Stimulated activated CD8-positive, alpha-beta memory T cell treated with anti-CD3 and anti-CD28 coated beads, Interleukin-15, amount 100 ng/mL, for 24 hours (primary cell): ENCODE measurements at places on chromosomes 5 and 9.

GRCh38 chr9:114538241-114538640 lies 33.0 kb upstream of the WHRN start:
- no peak for DNase-seq

DNA sequence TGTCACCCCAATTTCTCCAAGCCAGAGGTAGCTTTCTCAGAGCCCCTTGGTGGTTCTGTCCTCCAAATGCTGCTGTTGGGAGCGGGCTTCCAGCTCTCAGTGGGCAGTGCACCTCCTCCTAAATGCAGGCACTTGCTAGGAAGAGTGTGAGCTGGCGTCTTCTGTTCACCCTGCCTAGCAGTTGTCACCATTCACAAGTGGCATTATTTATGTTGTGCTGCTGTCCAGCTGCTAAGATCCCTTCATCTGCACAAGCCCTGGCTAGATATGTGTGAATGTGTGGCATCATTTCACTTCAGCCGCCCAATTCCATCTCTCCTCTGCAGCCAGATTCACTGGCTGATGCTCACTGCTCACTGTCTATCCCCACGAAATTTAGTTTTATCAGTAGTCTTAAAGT lies 43.7 kb downstream of the SLC36A1 start:
- no peak for DNase-seq

DNA sequence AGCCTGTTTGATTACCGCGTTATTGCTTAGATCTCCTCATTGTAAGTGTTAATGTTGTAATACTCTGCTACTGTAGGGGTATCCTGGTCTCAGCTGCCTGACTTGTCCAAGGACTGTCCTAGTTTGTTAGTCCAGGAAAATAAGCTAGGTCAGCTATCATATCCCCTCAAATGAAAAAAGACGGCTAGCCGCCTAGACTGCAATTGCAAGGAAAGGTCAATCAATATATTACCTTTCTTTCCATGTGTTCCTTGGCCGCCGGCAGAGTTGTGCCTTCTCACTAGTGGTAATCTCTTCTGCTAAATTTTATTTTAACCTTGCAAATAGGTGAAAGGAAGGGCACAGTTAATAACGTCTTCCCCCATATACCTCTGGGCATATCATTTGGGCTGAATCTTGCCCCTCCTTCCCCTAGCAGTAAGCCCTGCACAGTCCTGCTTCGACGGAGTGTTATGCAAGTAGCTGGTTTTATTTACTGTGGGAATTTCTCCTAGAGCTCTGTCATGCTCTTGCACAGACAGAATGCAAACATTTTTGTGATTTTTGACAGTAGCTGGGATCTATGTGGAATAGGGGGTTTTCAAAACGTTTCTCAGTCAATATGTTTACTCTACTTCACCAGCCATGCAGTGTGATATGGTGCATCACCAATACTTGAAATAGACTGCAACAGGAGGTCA lies 288.5 kb downstream of the MAST4 start:
- no peak for DNase-seq

GRCh38 chr5:179858241-179858585 lies 404 bp downstream of the MRNIP start:
- DNase-seq = peak; percentile 13

DNA sequence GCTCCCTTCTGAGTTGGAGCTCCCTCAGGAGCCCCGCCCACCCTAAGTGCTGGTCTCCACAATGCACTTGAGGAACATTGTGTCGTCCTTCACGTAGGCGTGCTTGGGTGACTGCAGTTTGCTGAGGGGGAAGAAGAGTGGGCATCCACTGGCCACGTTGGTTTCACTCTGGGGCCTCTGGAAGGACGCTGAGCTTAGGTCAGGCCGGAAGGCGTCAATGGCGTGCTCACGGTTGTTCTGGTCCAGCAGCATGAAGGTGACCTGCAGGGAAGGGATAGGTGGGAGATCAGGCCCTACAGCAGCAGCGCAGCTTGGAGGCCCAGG lies 21.7 kb downstream of the TRAF1 start:
- no peak for DNase-seq

GRCh38 chr5:78751872-78752271 lies 103.3 kb upstream of the LHFPL2 start:
- DNase-seq = no peak

GRCh38 chr9:75067894-75068293 lies 20.1 kb downstream of the NMRK1 start:
- DNase-seq = no peak

DNA sequence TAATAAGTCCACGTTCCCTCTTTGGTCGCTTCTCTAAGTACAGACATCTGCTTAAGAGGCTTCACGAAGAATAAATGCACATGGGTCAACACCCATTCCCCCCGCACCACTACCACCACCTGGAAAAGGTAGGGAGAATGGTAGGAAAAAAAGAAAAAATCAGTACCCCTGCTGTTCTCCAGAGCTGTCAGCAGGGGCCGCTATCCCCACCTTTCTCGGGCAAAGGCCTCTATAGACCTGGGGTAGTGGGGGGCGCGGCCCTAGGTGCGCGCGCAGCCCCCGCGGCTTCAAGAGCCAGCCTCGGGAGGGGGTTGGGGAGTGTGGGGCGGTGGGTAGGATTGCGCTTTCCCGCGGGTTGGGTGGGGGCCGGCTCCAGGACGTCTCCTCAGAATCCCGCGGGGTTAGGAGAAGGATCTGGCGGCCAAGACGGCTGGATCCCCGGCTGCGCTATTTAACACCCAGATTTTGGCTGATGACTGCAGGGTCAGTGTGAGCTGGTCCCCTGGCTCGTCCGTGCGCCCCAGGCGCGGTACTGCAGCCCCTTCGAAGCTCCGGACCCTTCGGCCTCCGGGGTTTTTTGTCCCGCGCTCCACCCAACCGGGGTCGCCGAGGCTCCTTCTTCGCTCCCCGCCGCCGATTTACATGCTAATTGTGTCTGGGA lies 1.6 kb upstream of the SEMA6A start:
- DNase-seq = no peak

DNA sequence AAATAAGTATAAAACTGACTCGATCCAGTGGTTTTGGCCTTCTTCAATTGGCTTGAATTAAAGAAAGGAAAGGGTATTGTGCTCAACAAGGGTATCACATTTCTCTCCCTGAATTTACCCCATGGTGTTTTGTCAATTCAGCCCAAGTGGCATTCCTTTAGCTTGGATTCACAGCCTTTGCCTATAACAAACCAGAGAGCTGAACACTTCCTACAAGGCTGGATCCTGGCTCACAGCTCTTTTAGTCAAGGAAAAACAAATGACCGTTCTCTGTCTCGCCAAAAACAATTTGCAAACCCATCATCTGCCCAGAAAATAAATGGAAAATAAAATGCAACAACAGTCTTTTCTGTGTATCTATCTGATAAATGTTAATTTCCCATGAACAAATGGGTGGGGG lies 5.7 kb downstream of the ZNF366 start:
- DNase-seq = no peak

DNA sequence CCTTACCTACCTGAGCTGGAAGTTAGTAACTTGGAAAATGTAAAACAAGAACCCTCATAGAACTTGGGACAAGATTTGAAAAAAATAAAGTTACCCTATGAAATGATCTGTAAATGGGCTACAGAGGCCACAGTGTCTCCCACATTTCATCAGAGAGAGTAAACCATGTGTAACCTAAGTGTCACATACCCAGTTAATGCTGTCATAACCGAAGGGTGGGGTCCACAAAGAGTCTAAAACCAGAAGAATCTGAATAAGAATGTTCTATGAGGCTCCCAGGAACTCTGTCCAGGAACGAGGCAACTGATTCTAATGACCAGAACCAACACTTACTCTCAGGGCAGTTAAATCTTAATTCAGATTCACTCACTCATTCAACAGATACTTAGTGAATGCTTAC lies 1.0 kb upstream of the FAM13B start:
- DNase-seq = no peak

DNA sequence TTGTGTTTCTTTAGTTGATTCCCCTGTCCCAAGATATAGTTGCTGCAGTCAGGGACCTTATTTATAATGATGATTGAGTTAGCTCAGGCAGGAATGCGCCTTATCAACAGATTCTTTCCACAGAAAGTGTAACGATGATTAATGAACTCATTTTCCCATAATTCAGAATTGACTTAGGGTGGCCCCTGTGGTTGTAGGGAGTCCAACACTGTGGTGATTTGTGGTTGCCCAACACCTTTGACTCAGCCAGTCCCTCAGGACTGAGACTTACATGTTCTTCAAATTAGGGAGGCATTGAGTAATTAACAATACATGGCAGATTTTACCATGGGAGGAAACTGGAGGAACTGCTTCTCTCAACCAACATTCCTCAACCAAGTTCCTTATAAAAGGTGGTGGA lies 221.9 kb downstream of the GABRG2 start:
- DNase-seq = no peak

GRCh38 chr5:6362846-6363245 lies 15.5 kb downstream of the MED10 start:
- no peak for DNase-seq

DNA sequence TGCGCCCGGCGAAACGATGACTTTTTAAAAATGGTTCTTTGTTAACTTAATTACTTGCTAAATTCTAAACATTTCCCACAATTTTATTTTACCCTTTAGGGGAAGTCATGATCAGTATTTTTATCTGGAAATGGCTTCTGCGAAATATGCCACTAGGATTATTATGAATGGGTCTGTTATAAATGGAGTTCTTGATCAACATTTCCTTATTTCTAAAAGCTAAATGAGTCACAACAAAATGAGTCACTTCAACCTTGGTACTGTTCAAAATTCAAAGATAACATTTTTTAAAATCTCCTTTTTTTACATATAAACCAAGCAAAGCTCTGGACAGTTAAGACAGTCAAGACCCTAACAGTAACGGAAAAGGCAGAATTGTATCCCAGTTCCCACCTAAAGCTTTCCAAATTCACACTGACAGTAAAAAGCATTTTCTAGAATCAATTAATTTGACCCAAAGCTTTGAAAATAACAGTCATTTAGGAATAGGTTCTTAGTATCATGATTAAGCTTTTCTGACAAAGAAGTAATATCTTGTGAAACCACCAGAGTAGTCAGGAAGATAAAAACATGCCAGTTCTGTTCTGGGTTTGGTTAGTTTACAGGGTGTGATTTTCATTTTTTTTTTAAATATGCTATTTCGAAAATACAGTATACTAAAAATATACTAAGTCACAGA lies 81.7 kb downstream of the LHFPL2 start:
- DNase-seq = no peak

DNA sequence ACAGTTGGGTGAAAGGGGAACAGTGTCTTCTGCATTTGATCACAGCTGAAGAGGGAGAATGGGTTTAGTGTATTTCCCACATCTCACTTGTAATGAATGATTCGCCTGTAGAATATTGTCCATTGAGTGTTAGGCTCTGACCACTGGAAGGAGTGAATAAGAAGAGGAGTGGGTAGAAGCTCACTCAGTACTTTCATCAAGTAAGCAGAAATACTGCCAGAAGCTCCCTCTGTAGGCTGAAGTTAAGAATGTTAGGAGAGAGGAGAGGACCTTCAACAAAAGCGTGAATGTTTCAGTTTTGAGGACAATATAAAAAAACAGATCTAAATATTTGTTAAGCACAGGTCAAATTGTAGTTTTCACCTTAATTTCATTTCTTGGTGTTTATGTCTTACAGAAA lies 27.5 kb downstream of the FSD1L start:
- DNase-seq = no peak

DNA sequence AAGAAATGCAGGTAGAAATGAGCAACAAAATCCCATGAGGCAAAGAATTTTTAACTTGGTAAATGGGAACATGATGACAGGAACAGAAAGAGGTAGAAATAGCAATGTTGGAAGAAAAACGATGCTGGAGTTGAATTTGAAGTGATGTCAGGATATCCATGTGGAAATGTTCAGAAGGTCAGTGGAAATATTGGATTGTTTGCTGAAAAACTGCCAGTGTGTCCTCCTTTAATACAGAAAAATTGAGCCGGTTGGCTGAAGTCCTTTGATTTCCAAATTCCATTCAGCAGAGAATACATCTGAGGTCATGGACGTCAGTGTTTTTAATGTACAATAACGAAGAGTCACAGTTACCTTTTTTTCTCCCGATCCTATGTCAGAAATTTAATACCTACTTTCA lies 110.0 kb upstream of the DMAC1 start:
- DNase-seq = no peak

- no peak for DNase-seq
Measured at GRCh38 chr9:95507464-95508241, 9.1 kb downstream of the PTCH1 start.

DNA sequence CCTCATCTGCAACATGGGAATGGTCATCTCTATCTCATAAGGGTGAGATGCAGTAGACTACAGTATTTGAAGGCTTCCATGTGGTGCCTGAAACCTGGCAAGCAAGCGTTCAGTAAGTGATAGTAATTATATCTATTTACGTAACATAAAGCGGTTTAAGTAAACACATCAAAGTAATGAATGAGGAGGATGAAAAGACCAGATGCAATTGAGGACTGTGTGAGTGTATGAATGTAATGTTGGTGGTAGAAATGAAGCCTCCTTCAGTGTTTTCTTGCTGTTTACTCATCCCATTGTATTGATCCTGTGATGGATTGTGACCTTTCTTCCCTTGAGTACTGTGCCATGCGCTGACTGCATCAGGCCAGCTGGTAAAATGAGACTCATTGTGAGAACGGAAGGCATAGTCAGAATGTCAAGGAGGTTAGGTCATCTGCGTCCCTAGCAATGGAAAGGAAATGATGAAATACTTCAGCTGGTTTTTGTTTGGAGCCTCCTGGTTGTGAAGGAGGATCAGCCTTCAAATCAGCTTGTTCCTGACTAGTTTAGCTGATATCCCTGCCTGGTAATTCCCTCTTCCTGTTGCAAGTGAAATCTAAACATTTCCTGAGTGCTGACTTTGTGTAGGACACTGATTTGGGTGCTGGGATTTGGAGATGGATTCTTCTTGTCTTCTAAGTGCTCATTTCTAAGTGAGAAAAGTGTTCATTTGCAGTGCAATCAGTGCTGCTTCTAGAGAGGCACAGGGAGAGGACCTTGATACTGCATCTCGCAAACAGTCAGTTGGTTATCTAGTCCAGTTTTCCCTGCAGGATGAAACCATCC lies 35.6 kb downstream of the TNFSF8 start:
- DNase-seq = no peak

DNA sequence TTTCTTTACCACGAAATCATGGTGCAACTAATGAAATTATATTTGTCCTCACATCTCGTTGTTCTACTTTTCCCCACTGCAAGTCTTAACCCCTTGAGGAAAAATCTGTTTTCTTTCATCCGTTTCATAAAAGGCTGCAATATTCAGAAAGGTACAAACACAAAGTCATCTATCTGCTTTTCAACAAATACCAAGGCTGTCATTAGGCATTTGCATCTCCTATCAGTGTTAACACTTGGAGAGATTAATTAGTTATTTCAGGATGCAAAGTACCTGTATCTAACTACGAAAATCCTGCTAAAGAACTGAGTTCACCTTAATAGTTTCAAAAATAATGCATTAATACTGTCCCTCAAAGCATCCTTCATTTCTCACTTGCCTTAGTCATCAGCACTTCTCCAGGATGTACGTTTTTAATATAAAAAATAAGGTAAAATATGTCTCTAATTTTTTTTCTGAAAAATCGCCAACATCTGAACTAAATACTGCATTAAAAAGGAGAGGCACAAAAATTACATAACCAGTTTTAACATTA lies 1.8 kb downstream of the ARRDC3 start:
- DNase-seq = no peak

DNA sequence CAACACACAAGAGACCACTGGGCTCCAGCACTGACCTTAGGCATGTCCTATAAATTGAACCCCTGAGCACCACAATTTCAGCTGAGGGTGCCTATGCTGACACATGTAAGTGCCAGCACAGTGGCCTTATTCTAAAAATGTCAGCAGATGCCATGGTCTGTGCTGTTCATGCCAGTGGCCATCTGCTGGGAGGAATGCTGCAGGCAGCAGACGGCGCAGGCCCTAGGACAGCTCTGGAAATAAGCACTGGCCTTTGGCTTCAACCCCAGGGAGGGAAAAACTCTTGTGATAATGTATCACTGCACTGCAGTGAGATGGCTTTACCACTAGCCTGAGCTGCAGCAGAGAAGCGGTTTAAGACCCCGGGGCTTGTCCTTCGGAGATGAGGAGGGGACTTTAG lies 98.5 kb downstream of the SYK start:
- DNase-seq = no peak
